Ovary (tissue), 10 donors: ENCODE measurements at places on chromosomes 11 and 22. TPM values are rescaled to one million over a fixed set of nuclear protein-coding genes. Genes with fewer than 3 reads are reported as not detected.

- no peaks in the 10 kb centered on the region for H3K36me3 ChIP-seq
- H3K27ac ChIP-seq: no peak overlapping the region
- DNase-seq: no peak
- no peak overlapping the region for H3K4me3 ChIP-seq
These were observed 59.1 kb downstream of the AMBRA1 start for GRCh38 chr11:46534711-46535110.

- no peaks in the 10 kb centered on the region for H3K36me3 ChIP-seq
- no peaks in the 10 kb centered on the region for H3K4me1 ChIP-seq
- H3K27ac ChIP-seq: no peak overlapping the region
- H3K27me3 ChIP-seq: no peaks in the 10 kb centered on the region
These were observed 1062.8 kb downstream of the DLG2 start for GRCh38 chr11:84564180-84564866.

GRCh38 chr11:44036811-44037657 lies 10.7 kb upstream of the ACCSL start:
- H3K27ac ChIP-seq: peak overlapping the region; percentile 78
- peak; percentile 86 for DNase-seq
- H3K4me3 ChIP-seq: no peak overlapping the region
- H3K36me3 ChIP-seq: no peaks in the 10 kb centered on the region

GRCh38 chr11:113876798-113877669 lies 1.7 kb upstream of the USP28 start:
- no peaks in the 10 kb centered on the region for H3K36me3 ChIP-seq
- DNase-seq: no peak
- H3K4me1 ChIP-seq: peaks cover 4% of the 10 kb centered on the region

GRCh38 chr11:123202155-123203151 lies 7.4 kb upstream of the CLMP start:
- no peaks in the 10 kb centered on the region for H3K36me3 ChIP-seq
- no peak overlapping the region for H3K27ac ChIP-seq
- H3K27me3 ChIP-seq: no peaks in the 10 kb centered on the region
- DNase-seq: peak; percentile 29
- no peak overlapping the region for H3K4me3 ChIP-seq

GRCh38 chr22:35840302-35840739 lies 122.6 kb downstream of the APOL5 start:
- H3K4me1 ChIP-seq: peaks cover 4% of the 10 kb centered on the region
- H3K4me3 ChIP-seq: peak overlapping the region; percentile 49
- no peaks in the 10 kb centered on the region for H3K36me3 ChIP-seq

DNA sequence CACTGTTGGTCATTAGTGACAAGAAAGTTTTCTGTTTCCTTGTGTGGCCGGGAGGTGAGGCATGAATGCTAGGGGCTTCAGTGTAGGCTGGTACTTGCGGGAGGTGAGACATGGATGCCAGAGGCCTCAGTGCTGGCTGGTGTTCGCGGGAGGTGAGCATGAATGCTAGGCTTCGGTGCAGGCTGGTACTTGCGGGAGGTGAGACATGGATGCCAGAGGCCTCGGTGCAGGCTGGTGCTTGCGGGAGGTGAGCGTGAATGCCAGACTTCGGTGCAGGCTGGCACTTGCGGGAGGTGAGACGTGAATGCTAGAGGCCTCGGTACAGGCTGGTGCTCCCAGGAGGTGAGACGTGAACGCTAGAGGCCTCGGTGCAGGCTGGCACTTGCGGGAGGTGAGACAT lies 48.4 kb downstream of the ANO1 start:
- no peaks in the 10 kb centered on the region for H3K36me3 ChIP-seq
- no peak for DNase-seq
- H3K27me3 ChIP-seq: no peaks in the 10 kb centered on the region
- no peak overlapping the region for H3K27ac ChIP-seq
- H3K4me3 ChIP-seq: no peak overlapping the region

- no peak overlapping the region for H3K27ac ChIP-seq
- H3K27me3 ChIP-seq: no peaks in the 10 kb centered on the region
- peaks cover 1% of the 10 kb centered on the region for H3K4me1 ChIP-seq
- H3K36me3 ChIP-seq: no peaks in the 10 kb centered on the region
- no peak for DNase-seq
These were observed 64.3 kb downstream of the FANCF start for GRCh38 chr11:22561283-22561682.

- DNase-seq: no peak
- no peaks in the 10 kb centered on the region for H3K27me3 ChIP-seq
- H3K36me3 ChIP-seq: no peaks in the 10 kb centered on the region
These were observed 255.2 kb downstream of the MN1 start for GRCh38 chr22:27546157-27546935.

- H3K27me3 ChIP-seq: no peaks in the 10 kb centered on the region
- H3K4me1 ChIP-seq: peaks cover 7% of the 10 kb centered on the region
- H3K27ac ChIP-seq: no peak overlapping the region
- no peak for DNase-seq
These were observed 44.1 kb downstream of the RSF1 start for GRCh38 chr11:77776455-77776854.

DNA sequence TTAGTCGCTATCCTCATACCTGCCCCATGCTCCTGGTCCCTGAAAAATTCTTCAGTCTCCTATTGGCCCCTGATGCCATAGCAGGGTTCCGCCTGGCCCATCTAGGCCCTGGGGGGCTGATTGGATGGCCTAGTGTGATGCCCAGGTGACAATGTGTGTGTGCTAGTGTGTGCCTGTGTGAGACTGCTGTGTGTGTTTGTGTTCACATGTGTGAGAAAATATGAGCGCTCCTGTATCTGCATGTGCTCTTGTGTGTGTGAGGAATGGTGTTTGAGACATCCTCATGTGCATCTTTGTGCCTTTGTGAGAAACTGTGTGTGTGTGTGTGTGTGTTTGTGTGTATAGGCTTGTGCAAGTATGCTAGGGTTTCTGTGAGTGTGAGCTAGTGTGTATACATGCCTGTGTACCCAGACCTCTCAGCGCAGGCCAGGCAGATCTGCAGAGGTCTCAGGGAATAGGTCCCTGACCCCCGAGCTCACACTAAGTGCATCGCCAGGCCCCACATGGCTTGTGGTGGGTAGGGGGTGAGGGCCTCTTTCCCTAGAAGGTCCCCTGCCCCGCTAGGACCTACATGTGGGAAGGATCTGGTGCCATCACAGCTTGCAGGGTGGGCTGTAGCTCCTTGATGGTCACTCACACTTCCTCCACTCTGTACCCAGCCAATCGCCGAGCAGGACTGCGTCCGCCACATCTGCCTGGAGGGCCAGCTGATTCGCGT lies 64.6 kb downstream of the OTOG start:
- no peak for DNase-seq
- H3K27ac ChIP-seq: no peak overlapping the region
- no peaks in the 10 kb centered on the region for H3K36me3 ChIP-seq

DNA sequence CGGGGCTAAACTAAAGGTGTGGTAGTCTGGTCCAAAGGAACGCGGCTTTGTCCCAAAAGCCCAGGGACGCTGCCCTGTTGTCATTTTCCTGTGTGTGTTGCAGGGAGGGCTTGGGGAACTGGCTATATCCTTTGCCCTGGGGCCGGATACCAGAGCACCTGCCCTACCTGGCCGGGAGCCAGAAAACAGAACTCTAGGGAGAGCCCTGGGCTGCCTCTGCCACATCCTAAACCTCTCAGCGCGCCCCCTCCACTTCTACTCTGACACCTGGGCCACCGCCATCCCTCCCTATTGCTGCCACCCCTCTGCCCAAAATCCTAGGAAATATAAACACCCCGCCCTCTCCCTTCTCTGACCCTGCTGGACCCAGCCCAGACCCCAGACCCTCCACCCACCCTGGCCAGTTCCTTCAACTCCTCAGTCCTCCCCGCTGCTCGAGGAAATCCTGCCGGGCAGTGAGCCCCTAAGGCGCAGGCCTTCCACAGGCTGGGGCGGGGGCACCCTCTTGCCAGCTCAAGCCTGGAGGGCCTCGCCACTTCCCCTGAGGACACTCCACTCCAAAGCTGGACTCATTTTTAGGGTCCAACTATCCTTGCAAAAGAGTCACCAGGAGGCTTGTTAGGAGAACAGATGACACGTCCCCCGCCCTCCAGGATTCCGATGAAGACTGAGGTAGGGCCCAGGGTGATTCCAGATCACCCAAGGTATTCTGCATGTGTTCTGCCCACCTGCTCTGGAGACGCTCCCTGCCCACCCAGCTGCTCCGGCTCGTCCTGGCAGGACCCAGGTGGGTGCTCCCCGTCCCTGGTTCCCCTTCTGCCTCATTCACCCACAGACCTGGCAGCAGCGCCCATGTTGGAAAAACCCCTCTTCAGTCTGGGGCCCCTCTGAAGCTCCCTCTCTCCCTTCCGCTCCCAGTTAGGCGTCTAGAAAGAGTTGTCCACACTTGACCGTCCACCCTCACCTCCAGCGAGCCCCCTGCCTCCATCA lies 12.2 kb downstream of the KCTD17 start:
- H3K4me3 ChIP-seq: no peak overlapping the region
- peaks cover 8% of the 10 kb centered on the region for H3K4me1 ChIP-seq
- no peaks in the 10 kb centered on the region for H3K36me3 ChIP-seq

DEPDC7 gene
- 0.98 TPM for polyA plus RNA-seq

ZNRF3 gene
- 7.4 TPM for polyA plus RNA-seq

INSC gene
- 0.10 TPM for polyA plus RNA-seq

WBP2NL gene
- 0.48 TPM for polyA plus RNA-seq

PTPRJ gene
- 1.6 TPM for polyA plus RNA-seq

USP28 gene
- 25.2 TPM for polyA plus RNA-seq

ROBO4 gene
- polyA plus RNA-seq: 7.8 TPM

POGLUT3 gene
- polyA plus RNA-seq: 29.9 TPM

VSIG10L2 gene
- polyA plus RNA-seq: 0.25 TPM

CHRM1 gene
- polyA plus RNA-seq: not detected

NLRP14 gene
- 0.08 TPM for polyA plus RNA-seq

CLTCL1 gene
- 3.9 TPM for polyA plus RNA-seq

TRIM49D2 gene
- polyA plus RNA-seq: not detected

DENND6B gene
- 0.38 TPM for polyA plus RNA-seq

C11orf87 gene
- not detected for polyA plus RNA-seq

OSM gene
- polyA plus RNA-seq: not detected

OR2AG2 gene
- 0.03 TPM for polyA plus RNA-seq
